Foreskin keratinocyte (primary cell): ENCODE measurements at places on chromosomes 3 and 15. TPM values are rescaled to one million over a fixed set of nuclear protein-coding genes. Genes with fewer than 3 reads are reported as not detected.
A peak's percentile ranks its signal among the peaks of the same experiment; 100 is the strongest.

DNA sequence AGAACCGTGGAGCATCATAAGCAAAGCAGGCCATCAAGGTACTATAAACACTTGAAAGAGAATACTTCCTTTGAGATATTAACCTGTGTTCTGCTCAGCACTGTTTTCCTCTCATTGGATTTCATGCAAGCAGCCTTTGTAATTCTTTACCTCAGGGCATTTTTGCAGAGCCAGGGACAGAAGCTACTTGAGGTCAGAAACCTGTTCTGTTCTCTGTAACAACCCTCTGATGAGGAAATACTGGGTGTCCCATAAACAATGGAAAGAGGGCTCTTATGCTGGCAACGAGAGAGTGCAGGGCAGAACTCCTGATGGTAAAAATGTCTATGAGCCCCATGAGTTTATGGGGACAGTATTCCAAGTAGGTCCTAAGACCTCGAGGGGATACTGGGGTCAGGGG lies 66.0 kb downstream of the DCLK3 start:
- no peak for DNase-seq

- DNase-seq, result peak; percentile 23
Observed at GRCh38 chr3:180283251-180283650, 246.5 kb upstream of the PEX5L start.

DNA sequence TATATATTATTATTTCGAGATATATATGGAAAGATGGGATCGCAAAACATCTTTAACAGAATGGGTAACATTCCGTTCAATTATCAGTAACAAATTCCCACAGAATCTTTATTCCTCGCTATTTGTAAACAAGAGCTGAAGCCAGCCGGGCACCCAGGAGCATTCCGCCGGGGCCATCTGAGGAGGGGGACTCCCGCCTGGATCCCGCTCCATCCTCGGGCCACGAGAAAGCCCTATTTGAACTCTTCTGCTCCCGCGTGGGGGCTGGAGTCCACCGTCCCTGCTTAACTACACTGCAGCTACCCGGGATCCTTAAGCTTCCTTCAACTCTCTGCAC lies 687 bp downstream of the GPR176 start:
- no peak for DNase-seq

DNA sequence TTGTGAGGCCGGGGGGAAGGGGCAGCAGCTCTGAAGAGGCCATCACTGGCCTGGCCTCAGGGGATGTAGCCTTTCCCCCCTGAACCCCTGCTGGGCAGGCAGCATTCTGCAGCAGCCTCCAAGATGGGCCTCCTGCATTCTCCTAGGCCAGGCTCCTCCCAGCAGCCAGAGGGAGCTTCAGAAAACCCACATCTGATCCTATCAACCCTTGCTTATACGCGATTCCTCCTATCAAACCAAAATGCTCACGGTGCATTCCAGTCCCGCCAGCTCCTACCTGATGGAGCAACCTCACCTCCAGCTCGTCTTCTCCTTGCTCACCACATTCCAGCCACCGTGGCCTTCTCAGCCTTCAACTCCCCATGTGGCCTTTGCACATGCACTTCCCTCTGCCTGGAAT lies 85.7 kb downstream of the MEGF11 start:
- no peak for DNase-seq

The SCAPER gene
- polyA plus RNA-seq, result 2.9 and 3.5 TPM in 2 replicates

DNA sequence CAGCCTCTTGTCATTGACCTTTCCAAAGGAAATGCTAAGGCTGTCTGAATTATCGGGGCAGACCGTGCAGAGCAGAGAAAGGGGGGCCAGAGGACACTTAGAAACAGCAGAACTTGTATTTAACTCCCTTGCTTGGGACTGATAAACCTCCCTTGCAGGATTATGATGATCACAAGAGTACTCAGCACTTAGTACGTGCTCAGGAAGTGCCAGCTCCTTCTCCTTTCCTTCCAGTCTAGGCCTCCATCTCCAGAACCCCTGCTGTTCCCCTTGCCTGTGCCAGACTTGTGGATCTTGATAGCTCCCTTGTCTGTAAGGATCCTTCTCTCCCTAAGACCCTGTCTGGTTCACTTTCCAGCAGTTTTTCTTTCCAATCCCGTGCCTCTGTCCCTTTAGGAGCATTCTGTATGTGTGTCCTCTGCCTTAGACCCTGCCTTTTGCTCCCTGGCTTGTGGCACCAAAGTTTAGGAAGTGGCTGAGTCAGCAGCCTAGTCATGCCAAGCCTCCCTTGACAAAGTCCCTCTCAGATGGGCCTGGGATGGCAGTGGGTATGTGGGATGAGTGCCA lies 747 bp downstream of the SORD start:
- peak; percentile 20 for DNase-seq

- no peak for DNase-seq
Observed at GRCh38 chr3:32290619-32291018, 52.1 kb downstream of the CMTM8 start.

The GP5 gene
- not detected in 2 replicates for polyA plus RNA-seq

GRCh38 chr3:138186803-138187295 lies 252 bp upstream of the ARMC8 start:
- DNase-seq, result peak; percentile 68

GRCh38 chr3:197908957-197909701 lies 40.9 kb upstream of the RPL35A start:
- no peak for DNase-seq

DNA sequence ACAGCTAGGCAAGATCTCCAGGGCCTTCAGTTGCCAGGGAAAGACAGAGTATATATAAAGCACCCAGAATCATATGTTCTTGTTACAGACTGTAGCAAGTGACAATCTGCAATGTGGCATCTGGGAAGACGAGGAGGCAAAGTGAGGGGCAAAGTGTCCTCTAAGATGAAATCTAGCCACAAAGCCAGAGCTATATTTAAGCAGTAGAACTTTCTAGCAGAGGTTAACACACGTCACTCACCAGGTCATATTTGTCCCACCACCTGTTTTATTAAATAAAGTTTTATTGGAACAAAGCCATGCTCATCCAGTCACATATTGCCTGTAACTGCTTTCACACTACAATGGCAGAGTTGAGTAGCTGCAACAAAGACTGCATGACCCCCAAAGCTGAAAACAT lies 51.5 kb downstream of the PDZRN3 start:
- no peak for DNase-seq

The CNTN4 gene
- polyA plus RNA-seq, result not detected in 2 replicates

The ZNF385D gene
- polyA plus RNA-seq, result 1.2 and 2.3 TPM in 2 replicates

GRCh38 chr3:83426300-83426699 lies 1532.5 kb upstream of the CADM2 start:
- peak; percentile 2 for DNase-seq

- DNase-seq, result no peak
Observed at GRCh38 chr3:76436894-76437293, 603.0 kb upstream of the ROBO2 start.

DNA sequence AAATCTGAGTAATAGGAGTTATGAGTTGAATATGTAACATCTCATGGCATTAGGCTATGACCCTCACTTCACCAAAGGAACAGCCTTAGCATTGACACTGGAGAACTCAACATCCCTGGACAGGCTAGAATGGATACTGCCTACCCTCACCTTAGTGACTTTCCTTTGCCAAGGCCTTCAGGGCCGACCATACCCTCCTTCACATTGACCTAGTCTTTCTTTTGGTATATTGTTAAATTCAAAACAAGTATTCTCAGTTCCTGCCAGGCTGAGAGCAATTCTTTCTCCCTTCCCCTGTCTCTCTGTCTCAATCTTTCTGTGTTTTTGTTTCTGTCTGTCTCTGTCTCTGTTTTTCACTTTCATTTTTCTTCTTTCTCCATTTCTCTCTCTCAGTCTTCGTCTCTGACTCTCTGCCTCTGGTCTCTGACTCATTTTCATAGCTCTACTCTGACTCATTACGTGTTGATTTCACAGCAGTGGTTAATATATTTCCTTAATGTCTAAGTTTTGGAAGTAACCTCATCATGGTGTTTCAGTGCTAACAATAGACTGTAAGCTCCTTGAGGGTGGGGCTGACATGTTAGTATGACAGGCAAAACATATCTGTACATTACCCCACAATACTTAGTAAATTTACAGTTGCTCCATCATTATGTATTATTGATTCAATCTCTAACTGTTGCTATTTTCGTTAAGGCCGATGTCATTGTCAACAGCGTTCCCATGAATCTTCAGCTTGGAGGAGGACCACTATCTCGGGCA lies 32.5 kb downstream of the PARP15 start:
- DNase-seq, result peak; percentile 73

- DNase-seq, result no peak
Observed at GRCh38 chr15:71780115-71780976, 30.0 kb upstream of the NR2E3 start.

- no peak for DNase-seq
Observed at GRCh38 chr3:186440891-186441290, 78.9 kb upstream of the DGKG start.

GRCh38 chr15:84398763-84399701 lies 163.5 kb downstream of the GOLGA6L4 start:
- no peak for DNase-seq

- DNase-seq, result no peak
Observed at GRCh38 chr3:23239211-23240068, 36.3 kb downstream of the UBE2E2 start.

DNA sequence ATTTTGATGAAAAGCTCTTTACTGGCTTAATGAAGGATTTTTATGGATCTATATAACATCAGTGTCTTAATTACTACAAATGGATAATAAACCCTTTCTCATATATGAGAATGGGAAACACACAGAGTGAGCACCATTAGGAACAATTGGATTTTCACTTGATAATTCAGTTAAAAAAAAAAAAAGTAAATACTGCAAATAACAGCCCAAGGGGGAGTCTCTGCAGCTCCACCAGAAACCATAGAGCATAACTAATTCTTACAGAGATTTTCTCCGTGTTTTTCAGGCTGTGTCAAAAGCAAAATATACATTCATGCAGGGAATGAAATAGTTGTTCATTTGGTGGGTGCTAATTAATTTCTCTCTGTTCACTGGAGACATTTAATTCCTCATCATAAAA lies 125.3 kb downstream of the EBLN2 start:
- DNase-seq, result no peak

The GOLGA6L9 gene
- 0.88 and 1.1 TPM in 2 replicates for polyA plus RNA-seq
